ENCODE measurements at places on chromosomes 1 and 21.

GRCh38 chr1:4395676-4396075 is 258.7 kb upstream of the AJAP1 start:
- DNase-seq = no peak

DNA sequence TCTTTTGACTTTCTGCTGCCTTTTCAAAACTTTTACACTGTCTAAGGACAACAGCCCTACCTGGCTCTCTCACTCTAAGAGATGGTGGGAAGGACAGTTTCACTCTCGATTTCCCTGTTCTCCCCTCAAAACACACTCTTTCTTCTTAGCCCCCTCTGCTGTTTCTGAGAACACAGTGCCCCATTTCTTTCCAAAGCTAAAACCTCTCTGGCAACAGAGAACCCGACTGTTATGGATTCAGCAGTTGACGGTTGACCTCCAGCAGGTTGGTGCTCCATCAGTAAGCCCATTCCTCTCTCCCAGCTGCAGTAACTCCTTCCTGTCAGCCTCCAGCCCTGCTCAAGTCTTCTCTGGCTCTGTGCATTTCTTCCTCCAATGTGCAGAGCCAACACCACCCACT is 88.2 kb upstream of the ABCD3 start:
- DNase-seq = no peak

DNA sequence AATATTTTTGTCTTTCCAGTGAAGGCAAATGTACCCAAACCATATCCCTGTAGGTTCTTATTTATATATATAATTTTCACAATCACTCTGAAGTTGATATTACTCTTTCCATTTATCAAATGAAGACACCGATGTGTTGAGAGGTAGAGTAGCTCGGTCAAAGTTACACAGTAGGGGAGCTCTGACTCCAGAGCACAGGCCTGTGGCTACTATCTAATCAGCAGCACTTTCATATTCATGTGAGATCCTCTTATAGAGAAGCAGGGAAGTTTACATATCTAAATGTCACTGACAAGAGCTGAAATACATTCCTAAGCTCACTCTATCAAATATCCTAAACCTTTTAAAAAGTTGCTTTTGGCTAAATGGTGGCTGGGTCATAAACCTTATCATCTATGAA is 241.1 kb upstream of the B3GALT2 start:
- DNase-seq = no peak

GRCh38 chr1:70675737-70676156 is 264.7 kb downstream of the CTH start:
- no peak for DNase-seq

- no peak for DNase-seq
Observed at GRCh38 chr1:22339237-22339636, 112.4 kb upstream of the ZBTB40 start.
